8988T (cell line): ENCODE measurements at places on chromosomes 1 and 21.
A peak's percentile ranks its signal among the peaks of the same experiment; 100 is the strongest.

- DNase-seq: no peak
Observed at GRCh38 chr1:37306461-37306860, 167.9 kb upstream of the ZC3H12A start.

DNA sequence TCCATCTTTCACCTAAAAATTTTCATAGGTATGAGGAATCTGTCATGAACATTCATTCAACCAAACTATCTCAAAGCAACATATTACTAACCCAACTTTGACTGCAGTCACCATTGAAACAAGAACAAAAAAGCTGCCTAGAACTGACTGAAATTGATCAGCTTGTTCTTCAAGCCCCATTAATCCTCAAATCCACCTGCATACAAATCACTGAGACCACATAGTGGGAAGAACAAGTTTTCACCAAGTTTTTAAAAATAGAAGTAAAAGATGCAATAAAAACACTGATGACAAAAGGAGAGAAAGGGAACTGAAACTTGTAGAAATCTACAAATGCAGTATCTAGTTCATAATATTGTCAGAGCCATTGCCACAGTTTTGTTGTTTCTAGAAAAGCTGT is 6.1 kb downstream of the SORT1 start:
- no peak for DNase-seq

- DNase-seq: no peak
Observed at GRCh38 chr1:245707941-245708340, 553.2 kb downstream of the KIF26B start.

DNA sequence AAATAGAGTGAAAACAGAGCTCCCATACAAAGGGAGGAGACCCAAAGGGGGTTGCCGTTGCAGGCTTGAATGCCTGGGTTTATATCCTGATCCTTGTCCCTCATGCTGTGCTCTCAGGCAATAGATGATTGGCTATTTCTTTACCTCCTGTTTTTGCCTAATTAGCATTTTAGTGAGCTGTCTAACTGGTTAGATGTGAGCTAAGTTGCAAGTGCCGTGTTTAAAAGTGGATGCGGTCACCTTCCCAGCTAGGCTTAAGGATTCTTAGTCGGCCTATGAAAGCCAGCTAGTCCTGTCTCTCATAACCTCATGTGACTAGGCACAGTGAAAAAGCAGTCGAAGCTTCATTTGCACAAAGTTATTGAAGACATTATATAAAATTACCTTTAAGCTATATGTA is 356.7 kb upstream of the TMPRSS15 start:
- DNase-seq: no peak

GRCh38 chr1:113783254-113784103 is 24.2 kb upstream of the PHTF1 start:
- no peak for DNase-seq

GRCh38 chr1:158153179-158153578 is 27.5 kb upstream of the CD1D start:
- DNase-seq: no peak

GRCh38 chr1:155976062-155976912 is 2.1 kb downstream of the ARHGEF2 start:
- DNase-seq: no peak

DNA sequence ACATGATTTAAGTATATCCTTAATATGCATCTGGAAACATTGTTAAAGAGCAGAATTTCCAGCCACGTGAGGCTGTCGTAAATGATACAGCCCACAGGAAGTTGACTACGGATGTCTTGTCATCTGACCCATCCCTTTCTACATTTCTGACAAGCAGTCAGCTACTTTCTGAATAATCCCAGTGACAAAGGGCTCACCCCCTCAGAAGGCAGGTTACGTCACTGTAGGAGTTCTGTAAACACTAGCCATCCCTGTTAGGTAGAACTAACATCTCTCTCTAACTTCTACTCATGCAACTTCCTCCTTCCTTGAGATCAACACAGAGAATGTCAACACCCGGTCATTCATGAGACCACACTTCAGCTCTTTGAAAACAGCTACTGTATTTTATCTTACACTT is 259.2 kb downstream of the GREM2 start:
- DNase-seq: no peak

DNA sequence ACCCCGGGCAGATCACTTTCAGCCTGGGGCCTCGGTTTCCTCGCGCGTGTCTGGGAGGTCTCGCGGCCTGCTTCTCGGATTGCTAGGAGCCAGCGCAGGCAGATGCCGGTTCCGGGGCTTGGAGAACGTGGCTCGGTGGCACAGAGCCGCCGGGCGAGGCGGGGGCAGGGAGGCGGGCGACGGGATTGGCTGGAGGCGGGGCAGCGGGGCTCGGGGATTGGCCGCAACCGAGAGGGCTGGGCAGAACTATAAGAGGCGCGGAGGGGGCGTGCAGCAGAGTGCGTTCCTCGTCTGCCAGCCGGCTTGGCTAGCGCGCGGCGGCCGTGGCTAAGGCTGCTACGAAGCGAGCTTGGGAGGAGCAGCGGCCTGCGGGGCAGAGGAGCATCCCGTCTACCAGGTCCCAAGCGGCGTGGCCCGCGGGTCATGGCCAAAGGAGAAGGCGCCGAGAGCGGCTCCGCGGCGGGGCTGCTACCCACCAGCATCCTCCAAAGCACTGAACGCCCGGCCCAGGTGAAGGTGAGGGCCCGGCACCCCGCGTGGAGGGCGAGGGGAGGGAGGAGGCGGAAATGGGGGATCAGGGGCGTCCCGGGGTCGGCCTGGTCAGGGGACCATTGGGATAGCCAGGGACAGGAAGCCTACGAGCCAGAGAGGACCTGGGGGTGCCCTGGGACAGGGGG is at the start of gene MFSD2A:
TSS of gene MFSD2A (plus strand) at position 276 of the 677 bp plus-strand sequence. CDS start at position 424, 148 bp downstream.
- DNase-seq: peak; percentile 65

- DNase-seq: no peak
Observed at GRCh38 chr1:156551869-156552268, 20.5 kb downstream of the IQGAP3 start.

DNA sequence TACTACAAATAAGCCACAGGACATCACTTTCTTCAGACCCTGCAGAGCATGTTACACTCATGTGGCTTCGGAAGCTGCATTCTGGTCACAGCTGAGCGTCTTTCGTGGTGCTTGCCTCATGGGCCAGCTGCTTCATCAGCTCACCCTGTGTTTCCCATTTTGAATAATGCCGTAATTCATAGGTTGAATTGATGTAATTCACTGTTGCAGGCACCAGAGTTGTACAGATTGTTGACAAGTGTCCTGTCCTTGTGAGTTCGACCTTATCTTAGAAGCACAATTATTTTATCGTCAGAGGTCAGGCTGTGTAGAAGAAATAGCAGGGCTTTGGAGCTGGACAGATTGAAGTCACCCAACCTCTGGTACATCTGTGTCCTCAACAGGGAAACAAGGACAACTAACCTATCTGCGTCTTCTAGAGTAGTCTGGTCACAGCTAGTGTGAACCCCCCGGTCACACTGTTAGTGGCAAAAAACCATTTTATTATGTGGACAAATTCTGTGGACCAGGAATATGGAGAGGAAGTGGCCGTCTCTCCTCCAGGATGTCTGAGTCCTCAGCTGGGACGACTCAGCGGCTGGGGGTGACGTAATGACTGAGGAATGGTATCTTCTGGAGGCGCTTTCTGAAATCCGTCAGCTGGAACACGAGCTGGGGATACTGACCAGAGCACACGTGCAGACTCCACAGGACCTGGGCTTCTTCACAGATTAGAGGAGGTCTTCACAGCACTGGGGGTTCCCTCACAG is 17.8 kb downstream of the PKNOX1 start:
- DNase-seq: peak; percentile 40

DNA sequence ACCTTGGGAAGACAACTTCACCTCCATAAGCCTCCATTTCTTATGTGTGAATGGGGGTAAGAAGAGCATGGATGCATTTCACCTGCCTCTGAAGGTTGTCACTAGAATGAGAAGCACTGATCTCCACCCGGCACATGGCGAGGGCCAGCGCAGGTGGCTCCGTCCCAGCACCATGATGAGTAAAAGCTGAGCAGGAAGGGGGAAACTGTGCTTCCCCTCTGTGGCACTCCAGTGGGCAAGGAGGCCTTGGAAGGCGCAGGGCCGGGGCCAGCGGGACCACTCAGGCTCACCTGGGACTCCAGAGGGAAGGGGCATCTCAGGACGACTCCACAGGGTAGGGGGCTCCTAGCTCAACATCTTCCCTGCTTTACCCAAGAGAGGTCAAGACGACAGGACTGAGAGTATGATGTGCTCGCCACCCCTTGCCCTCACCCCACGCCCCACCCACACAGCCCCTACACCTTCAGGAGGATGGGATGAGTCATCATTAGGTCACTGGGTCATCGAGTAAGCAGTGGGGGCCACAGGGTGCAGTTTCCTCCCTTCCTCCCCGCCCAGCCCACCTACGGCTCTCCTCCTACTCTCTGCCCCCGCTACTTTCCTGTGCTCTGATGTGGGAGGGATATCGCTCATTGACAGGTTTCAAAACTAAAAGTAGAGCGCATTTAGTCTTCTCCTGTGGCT is 112.1 kb downstream of the HIVEP3 start:
- DNase-seq: no peak

GRCh38 chr1:162384601-162385279 is 3.2 kb downstream of the C1orf226 start:
- no peak for DNase-seq

- no peak for DNase-seq
Observed at GRCh38 chr1:228446852-228447251, 30.2 kb upstream of the TRIM17 start.

GRCh38 chr1:231803353-231803752 is 176.8 kb downstream of the DISC1 start:
- DNase-seq: no peak

DNA sequence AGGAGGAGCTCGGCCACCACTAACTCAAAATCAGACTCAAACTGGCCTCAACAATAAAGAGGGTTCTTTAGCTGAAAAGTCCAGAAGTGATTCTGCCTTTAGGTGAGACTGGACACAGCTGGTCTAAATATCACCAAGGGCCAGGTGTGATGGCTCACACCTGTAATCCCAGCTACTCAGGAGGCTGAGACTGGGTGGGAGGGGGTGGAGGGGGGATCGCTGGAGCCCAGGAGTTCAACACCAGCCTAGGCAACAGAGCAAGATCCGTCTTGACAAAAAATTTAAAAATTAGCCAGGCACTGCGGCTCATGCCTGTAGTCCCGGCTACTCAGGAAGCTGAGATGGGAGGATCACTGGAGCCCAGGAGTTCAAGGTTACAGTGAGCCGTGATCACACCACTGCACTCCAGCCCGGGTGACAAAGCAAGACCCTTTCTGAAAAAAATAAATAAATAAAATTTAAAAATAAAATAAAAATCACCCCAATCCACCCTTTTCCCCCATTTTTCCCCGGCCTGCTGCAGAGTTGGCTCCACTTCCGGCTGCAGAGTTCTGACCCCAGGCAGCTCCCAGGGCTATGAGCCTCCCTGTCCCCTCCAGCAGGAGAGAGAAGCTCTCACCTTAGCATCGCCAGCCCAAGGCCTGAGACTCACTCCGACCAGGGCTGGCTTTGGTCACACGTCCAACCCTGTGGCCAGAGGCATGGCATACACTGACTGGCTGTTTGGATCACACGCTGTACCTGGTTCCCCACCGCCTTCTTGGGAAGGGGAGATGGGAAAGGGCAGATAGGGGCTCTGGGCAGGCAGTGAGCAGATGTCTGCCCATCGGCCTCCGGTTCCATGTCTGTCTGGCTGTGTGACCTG is 87.3 kb upstream of the IFFO2 start:
- DNase-seq: no peak

- no peak for DNase-seq
Observed at GRCh38 chr1:178399177-178399728, 97.5 kb downstream of the CLEC20A start.

DNA sequence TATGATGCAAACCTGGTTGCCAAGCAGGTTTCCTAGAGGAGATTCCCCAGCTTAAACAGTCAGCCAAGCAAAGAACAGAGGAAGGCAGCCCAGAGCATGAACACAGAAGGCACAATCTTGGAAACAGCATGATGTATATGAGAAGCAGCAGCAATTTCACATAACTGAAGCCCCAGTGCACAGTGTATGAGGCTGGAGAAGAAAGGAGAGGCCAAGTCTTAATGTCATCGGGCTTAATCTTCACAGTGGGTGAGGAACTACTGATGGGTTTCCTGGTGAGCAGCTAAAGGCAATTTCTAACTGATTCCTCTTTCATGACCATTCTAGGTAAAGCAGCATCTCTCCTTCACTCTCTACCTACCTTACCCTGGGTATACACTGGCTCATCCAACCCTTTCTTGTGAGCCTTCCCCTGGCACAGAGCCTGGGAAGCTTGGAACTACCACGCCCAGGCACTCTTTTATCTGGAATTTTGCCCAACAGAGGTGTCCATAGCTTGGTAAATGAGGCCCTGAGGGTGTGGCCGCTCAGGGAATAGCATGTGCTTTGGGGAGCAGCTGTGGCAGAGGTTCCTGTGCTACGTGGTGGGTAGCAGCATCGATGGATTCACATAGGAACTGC is 22.0 kb downstream of the FYB2 start:
- DNase-seq: no peak

- DNase-seq: no peak
Observed at GRCh38 chr1:53949023-53949990, 3.2 kb downstream of the LRRC42 start.

DNA sequence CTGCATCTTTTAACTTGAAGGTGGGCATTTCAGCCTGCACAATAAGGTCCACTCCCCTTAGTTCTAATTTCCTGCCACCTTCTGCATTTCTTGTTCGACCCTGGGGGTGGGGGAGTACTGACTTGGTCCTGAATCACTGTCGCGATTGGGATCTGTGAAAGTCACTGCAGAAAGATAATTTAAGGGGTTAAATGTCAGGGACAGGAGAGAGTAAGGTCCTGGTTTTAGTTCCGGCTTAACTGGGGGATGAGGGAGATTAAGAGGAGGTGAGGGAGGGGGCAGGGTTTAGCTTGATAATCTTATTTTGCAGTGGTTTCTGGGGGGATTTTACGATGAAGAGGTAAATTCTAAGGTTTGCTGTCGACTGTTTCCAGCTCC is 128.1 kb downstream of the MRPS6 start:
- DNase-seq: no peak

DNA sequence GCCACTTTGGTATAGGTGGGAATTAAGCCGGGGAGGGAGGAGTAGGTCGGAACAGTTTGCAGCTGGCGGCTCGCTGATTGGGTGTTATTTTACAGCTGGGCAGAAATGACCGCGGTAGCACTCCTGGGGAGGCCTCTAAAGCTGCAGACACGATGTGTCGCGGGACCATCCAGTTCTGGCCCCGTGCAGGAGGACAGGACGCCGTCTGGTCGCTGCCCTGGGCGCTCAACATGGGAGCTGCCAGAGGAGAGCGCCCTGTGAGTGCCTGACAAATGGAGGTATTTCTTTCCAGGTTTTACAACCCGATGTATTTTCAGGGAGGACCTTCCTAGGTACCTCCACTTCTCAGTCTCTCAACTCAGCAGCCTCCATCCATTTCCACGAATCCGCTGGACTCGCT is 46.2 kb downstream of the CDC7 start:
- no peak for DNase-seq

- no peak for DNase-seq
Observed at GRCh38 chr1:239805851-239806772, 285.6 kb upstream of the FMN2 start.

- DNase-seq: no peak
Observed at GRCh38 chr1:58524353-58524945, 22.1 kb downstream of the OMA1 start.
